ENCODE measurements at places on chromosomes 4 and X. TPM values are rescaled to one million over a fixed set of nuclear protein-coding genes. Genes with fewer than 3 reads are reported as not detected.

DNA sequence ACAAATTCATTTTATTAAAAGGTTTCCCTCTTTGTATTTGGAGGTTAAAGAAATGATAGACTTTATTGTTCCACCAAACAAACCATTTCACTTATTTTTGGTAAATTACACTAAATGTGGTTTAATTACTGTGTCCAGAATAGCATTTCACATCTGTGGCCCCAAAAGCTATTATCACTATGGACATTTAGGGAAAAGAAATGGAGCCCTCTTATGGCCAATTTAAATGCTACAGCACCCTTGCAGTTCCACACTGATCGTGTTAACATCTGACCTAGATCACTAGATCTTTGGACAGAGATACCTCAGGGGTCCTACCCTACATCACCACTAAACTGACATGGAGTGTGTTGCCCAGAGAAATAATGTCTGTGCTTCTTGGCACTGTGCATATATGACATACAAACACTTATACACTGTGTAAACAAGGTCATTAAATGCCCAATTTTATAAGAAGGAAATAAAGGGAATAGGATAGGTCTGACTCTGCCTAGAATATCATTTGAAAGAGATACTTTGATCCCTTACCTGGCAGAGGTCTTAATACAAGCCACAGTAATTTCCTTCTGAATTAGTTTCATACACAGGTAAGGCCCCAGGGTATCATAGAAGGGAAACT lies 163.9 kb downstream of the KDR start:
- DNase-seq: peak; percentile 54

DNA sequence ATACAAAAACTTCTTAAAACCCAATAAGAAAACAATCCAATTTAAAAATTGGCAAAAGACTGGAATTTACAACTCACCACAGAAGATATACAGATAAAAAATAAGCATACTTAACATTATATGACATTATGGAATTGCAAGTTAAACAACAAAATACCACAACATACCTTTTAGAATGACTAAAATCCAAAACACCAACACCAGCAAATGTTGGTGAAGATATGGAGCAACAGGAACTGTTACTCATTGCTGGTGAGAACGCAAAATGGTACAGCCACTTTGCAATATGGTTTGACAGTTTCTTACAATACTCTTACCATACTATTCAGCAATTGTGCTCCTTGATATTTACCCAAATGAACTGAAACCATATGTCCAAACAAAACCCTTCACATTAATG lies 112.4 kb downstream of the ADGRL3 start:
- DNase-seq: no peak

DNA sequence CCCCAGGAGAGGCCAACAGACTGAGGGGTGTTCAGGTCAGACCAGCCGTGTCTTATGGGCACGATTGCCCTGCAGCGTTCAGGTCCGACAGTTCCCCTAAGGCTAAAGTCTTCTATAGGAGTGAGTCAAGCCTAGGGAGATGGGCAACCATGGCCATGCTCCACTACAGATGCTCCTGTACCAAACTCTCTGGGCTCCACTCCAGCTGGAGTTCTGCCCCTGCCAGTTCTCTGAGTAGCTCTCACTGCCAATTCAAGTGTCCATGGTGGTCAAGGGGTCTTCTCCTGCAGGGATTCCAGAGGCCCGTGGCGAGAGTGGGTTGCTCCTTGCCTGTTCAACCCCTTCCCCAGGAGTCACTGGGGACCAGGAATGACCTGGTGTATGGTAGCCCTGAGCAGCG lies 38.2 kb downstream of the BEX3 start:
- DNase-seq: no peak

- no peak for DNase-seq
These were observed 81.5 kb upstream of the GK2 start for GRCh38 chr4:79489506-79489905.

GRCh38 chr4:125420526-125420925 lies 105.8 kb downstream of the FAT4 start:
- DNase-seq: no peak

- no peak for DNase-seq
These were observed 11.6 kb upstream of the CXCL13 start for GRCh38 chr4:77593993-77594392.

DNA sequence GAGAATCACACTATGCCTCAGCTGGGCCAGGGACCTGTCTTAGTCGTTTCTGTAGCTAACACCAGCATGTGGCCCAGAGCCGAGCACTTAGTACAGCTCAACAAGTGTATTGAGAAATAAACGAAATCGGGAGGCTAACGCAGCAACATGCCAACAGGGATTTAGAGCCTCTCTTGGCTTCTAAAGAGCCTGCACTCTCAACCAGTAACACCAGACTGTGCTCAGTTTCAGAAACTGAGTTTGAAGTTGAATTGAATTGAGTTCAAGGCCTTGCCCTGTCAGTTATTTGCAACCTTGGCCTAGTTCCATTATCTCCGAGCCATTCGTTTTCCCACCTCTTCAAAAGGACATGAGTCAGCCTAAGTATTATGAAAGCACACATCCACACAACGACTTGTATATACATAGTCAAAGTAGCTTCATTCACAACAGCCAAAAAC lies 71.3 kb upstream of the LDB2 start:
- DNase-seq: peak; percentile 78

DNA sequence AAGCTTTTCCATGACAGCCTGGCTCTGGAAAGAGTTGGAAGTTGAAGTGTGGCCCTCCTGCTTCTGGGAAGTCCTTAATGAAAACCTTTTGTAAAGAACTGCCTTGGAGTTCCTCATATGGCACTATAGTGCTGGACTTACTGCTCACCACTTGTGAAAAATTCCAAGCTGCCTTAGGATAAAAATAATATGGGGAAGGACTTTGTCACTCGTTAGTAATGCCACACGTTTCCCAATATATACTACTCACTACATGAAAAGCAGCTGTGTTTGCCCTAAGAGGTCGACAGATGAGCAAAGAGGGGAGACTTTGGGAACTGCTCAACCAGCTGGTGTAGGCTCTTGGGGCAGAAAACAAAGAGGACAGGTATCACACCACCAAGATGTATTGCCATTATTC lies 11.7 kb downstream of the OPHN1 start:
- no peak for DNase-seq

GRCh38 chr4:53994382-53995102 lies 69.9 kb downstream of the CHIC2 start:
- DNase-seq: no peak

GRCh38 chr4:154035341-154035740 lies 246.5 kb upstream of the SFRP2 start:
- no peak for DNase-seq

DNA sequence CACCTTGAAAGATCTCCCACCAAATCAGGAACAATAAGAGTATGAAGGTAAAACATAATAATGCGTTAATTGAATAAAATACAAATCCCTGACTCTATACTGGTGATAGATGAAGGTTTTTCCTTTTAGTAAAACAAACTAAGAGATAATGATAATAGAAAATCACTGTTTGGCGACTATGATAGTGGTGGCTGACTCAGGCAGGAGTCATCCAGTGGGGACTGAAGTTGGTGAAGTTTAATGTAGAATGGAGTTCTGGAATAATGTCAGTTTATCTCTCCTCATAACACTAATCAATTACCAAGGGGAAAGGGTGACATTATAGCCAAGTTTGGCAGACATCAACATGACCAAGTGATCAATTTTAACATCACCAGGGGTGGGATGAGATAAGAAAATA lies 21.3 kb downstream of the ABCG2 start:
- peak; percentile 44 for DNase-seq

DNA sequence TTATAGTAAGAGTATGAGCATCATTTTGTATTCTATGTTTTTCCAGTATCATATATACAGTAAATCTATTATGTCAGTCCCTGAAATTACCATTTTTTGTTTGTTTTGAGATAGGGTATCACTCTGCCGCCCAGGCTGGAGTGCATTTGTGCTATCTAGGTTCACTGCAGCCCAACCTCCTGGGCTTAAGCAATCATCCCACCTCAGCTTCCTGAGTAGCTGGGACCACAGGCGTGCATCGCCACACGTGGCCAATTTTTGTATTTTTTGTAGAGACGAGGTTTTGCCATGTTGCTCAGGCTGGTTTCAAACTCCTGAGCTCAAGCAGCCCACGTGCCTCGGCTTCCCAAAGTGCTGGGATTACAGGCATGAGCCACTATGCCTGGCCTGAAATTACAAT lies 85.6 kb downstream of the ZNF330 start:
- no peak for DNase-seq

DNA sequence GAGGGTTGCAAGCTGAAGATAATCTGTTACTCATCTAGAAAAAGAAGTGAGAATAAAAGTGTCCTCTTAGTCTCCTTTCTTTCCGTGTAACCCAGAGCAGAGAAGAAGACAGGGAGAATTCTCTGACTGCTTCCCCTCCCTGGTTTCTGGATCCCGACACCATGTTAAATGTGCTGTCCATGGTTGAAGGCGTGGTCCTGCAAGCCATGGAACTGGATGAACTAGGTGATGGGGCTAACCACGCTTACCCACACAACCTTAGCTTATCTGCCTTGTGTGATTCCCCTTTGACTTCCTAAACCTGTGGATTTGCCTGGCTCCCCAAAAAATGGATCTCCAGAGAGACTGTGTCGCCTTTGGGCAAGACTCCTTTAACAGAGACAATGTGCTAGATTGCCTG lies 907.6 kb downstream of the FSTL5 start:
- DNase-seq: no peak

GRCh38 chrX:114152130-114152529 lies 431.8 kb upstream of the HTR2C start:
- peak; percentile 2 for DNase-seq

- DNase-seq: no peak
These were observed 15.2 kb upstream of the PHOX2B start for GRCh38 chr4:41763729-41764128.

- peak; percentile 78 for DNase-seq
These were observed 127.2 kb downstream of the ARHGEF9 start for GRCh38 chrX:63657821-63658220.

DNA sequence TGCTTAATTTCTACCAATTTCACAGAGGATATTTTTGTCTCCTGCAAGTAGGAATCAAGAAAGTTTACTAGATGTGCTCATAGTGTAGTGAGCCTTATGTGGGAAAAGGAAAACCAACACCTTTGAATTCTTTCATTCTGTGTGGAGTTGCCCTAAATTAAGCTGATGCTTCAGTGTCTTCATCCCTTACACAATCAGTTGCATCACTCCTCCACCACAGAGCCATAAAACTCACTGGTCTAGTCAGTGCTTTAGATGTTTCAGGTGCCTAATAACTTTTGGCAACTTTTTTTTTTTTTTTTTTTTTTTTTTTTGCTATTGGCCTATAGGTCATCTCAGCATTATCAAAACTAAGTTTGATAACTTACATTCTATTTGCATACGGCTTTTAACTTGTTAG lies 41.5 kb downstream of the HHIP start:
- peak; percentile 19 for DNase-seq

GRCh38 chr4:23213198-23213597 lies 520.5 kb downstream of the GBA3 start:
- no peak for DNase-seq

DNA sequence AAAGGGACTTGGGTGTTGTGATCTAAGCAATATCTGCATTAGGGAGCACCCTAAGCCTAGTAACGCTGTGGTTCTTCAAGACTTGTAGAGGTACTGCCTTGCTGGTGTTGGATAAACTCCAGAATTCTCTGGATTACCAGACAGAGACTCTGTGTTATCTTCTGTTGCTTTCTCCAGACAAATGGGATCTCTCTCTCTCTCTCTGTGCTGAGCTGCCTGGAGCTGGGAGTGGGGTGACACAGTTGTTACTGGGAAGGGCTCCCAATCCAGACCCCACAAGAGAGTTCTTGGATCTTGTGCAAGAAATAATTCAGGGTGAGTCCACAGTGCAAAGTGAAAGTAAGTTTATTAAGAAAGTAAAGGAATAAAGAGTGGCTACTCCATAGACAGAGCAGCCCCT lies 48.8 kb downstream of the MCUB start:
- peak; percentile 56 for DNase-seq

DNA sequence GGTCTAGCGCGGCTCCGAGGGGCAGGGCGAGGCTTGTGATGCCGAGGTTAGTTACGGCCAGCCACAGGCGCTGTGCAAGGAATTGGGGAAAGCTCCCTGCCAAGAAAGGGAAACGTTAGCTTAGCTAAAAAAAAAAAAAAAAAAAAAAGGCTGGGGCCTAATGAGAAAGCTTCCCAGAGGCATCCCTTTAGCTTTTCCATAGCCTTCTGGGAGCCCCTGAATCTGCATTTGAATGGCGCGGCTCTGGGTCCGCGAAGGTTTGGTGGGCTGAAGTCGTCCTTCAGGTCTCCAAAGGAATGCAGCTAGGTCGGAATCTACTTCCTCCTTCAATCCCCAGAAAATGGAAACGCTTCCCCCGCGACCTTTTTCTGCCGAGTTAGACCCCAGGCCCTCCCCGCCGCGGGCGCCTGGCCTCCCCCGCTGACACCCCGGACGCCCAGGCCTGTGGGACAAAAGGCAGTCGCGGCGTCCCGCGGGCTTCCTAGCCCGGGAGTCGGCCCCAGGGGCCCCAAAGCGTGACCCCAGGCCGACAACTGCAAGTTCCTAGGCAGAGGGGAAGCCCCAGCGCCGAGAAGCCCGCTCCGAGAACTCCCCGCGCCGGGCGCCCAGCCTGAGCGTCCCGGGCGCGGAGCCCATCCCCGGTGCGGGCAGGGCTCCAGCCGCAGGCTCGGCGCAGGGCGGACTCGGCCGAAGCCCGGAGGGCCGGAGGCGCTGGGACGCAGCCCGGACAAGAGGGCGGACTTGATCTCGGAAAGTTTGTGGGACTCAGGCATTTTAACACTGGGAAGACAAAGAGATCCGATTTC lies 605 bp upstream of the FAT1 start:
- peak; percentile 74 for DNase-seq

GRCh38 chr4:8871417-8872401 lies at the start of gene HMX1:
TSS of gene HMX1 (minus strand) at chr4:8871839. CDS start at chr4:8871614, 225 bp downstream.
- no peak for DNase-seq

- no peak for DNase-seq
These were observed 33.5 kb upstream of the SPANXD start for GRCh38 chrX:141732031-141732430.

- DNase-seq: peak; percentile 92
These were observed 186.4 kb upstream of the GALNT7 start for GRCh38 chr4:172982151-172982590.

GRCh38 chr4:54473077-54473545 lies 184.6 kb upstream of the KIT start:
- no peak for DNase-seq

DNA sequence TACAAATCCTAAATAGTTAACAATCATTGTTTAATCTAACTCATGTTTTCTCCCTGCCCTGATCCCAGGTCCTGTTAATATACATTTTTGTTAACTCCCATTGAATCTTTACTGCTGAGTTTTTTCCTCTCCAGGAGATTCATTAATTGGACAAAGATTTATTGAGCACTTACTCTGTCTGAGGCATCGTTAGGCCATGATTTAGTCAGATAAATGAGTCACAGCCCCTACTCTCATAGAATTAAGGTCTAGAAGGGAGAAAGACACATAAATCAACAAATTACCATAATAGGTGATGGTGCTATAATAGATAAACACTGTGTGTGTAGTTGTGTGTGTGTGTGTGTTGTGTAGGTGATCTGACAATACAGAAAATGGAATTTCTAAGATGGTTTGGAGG lies 112.5 kb downstream of the MAPK10 start:
- DNase-seq: no peak

Gene UGT2A3
- total RNA-seq: not detected

Gene OTUD6A
- total RNA-seq: not detected

Gene TIGD4
- 0.25 TPM for total RNA-seq

Gene PCYT1B
- 0.74 TPM for total RNA-seq

Gene MAGEB6B
- not detected for total RNA-seq

Gene PAPSS1
- 62.0 TPM for total RNA-seq

Gene VEGFD
- 1.6 TPM for total RNA-seq

Gene MMAA
- total RNA-seq: 15.9 TPM

Gene ITGB1BP2
- total RNA-seq: 6.2 TPM

Gene NWD2
- total RNA-seq: not detected

Gene ALAS2
- total RNA-seq: not detected
